ENCODE measurements at places on chromosomes 6 and 20.

DNA sequence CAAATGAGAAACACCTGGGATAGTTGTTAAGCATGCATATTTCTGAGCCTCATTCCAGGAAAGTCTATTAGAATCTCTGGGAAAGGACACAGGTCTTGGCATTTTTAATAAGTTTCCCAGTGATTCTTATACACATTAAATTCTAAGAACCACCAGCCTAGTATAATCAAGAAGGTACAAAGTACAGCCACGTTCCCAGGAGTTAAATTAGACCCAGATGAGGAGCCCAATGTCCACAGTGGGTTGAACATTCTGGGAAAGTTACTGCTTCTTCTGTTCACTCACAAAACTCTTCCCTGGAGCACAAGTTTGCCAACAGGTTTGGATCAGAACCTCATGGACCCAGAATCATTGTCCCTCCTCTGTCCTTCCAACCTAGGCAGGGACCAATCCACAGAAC is 90.4 kb downstream of the RCAN2 start:
- no peak for DNase-seq

GRCh38 chr20:44990425-44990824 is 24.1 kb downstream of the STK4 start:
- no peak for DNase-seq

DNA sequence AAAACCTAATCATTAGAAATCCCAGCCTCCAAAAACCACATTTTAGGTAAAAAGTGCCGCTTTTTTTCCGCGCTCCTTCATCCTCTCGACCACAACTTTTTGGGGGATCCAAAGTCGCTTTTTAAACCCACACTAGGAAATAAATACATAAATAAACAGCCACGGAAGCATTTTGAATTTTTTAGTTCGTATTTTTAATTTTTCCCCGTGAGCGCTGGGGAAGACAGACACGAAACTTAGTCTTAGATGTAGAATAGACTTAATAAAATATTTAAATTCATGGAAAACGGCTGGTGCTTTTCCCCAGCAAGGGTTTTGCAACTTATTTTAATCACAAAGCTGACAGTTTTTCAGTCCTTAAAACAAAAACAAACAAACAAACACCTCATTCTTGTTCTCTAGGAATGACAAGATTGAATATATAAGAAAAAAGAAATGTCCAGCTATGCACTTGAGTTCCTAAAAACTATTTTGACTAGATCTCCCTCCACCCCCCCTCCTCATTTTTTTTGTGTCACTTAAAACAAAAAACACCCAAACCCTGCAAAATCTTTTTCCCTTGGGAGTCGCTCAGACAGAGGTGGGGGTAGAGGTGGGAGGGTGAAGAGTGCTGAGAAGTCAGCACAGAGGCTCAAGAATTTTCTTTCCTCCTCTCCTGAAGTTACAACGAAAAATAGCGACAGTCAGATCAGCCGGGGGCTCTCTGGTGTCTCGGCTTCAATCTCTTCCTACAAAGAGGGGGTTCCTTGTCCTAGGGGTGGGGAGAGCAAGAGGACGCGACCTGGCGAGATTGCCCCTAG is 43.4 kb upstream of the SUPT3H start:
- no peak for DNase-seq

DNA sequence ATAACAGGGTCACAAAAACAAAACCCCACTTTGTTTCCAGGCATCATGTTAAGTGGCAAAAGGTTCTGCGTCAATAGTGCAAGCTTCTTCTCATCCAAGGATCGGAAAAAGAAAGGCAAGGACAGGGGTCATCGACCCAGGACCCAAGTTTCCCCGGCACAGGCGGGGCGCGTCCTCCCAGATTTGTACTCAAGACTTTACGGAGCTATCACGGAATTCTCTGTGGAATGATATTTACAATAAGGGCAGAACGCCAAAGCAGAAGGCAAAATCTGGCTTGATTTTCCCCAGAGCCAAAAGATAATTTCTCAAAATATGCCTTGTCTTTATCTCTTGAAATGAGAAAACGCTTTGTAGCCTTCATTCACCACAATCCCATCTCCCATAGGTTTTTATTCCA is 25.5 kb downstream of the PDE10A start:
- DNase-seq, result no peak

DNA sequence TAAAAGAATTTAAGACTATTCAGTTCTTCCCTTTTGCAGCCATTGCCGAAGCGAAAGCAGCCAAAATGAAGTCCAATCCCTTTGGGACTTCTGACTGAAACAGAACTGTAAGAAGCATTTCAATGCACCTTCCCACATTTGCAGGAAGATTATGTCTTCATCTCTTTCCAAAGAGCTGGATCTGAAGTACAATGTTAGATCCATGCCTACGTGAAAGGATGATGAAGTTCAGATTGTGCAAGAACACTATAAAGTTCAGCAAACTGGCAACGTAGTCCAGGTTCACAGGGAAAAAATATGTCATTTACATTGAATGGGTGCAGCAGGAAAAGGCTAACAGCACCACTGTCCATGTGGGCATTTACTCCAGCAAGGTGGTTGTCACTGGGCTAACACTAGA is 6.0 kb upstream of the FILIP1 start:
- no peak for DNase-seq
